ENCODE measurements at places on chromosomes 12 and 14.

- no peak for DNase-seq
These were observed 1121.8 kb upstream of the USP15 start for GRCh38 chr12:61138415-61138759.

DNA sequence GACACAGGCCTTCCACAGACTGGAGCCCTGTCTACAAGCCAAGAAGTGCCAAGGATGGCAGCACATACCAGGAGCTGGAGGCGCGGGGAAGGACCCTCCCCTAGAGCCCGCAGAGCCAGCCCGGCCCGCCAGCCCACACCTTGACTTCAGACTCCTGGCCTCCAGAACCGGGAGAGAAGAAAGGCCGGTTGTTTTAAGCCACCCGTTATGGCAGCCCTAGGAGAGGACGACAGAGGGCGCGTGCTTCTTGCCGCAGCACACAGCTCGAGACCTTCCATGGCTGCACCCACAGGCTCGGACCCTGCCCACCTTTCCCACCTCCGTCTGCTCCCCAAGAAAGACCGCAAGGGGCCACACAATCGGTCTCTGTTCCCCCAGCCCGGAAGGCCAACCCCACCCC is 53.7 kb downstream of the RNF34 start:
- DNase-seq, result no peak

- no peak for DNase-seq
These were observed 87.7 kb downstream of the GPR135 start for GRCh38 chr14:59377491-59377890.

DNA sequence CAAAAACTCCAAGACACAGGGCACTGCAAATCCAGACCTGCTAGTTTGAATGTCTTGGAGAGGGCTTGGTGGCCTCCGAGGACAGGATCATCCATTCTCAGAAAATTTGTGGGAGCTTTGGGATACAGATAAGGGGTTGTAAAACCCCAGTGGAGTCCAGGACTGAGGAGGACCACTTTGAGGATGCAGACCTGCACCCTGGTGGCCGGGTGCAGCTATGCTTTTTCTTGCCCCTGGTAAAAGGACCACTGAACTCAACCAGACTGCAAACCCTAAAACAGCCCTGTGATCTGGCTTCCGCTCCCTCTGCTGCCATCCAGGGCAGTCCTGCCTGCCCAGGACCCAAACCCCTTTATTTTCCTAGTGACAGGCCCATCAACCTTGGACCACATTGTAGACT is 169.5 kb upstream of the DAAM1 start:
- DNase-seq, result no peak

DNA sequence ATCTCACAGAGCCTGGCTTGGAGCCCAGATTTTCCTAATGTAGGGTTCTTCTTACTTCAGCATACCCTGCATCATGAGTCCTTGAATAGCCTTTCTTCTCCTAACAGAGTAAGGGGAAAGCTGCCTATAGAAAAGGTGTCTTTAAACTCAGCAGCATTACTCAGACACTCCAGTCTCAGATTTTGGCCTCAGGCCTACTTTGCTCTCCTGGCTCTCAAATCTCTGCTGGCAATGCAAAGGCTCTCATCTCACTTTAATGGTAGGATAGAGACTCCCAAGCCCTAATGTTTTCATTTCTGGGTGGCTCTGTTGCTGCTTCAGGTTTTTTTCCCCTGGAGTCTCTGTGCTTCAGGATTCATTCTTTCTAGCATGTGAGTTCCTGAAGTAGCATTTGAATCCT is 9.1 kb upstream of the NKX2-8 start:
- DNase-seq, result no peak

DNA sequence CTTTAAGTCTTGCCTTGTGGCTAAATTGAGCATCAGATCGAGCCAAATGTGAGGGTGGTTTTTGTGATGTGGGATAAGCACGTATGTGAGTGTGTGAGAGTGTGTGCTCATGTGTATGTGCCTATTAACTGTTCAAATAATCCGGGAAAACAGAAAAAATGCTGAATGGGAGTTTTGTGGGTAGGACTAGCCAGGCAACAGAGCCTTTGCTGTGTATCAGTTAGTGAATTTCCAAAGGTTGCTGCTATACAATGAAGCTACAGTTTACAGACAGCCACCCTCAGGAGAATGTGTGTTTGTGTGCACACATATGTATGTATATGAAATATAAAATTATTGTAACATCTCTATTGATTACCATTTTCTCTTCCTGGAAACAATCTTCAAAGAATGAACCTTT is 154.0 kb downstream of the SOX5 start:
- no peak for DNase-seq

DNA sequence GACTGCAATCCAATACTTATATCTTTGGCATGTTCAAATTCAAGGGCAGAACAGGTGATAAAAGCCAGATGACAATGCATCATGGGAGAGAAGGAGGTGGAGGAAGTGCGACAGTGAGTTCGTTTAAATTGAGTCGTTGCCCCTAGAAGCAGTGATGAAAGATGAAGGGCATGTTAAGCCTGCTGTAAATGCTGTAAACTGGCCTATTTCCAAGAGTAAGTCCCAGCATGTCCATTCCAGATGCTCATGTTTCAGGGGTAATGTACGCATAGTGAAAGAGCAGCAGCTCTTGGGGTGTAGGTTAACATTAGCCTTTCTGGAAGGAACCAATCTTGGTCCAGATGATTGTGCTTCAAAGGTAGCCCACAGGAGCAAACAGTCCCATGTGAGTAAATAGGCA is 97.1 kb downstream of the C2CD5 start:
- DNase-seq, result no peak

DNA sequence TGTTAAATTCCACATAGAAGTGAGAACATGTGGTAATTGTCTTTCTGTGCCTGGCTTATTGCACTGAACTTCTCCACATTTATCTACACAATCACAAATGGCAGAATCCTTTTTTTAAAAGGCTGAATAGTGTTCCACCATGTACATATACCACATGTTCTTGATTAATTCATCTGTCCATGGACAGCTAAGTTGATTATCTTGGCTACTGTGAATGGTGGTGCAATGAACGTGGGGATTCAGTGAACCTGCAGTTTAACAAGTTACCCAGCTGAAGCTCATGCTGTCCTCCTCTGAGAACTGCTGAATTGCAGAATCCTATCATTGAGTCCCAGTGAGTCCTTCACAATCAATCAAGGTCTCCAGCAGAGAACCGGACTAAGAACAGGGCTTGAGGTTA is 74.9 kb downstream of the TBK1 start:
- no peak for DNase-seq

DNA sequence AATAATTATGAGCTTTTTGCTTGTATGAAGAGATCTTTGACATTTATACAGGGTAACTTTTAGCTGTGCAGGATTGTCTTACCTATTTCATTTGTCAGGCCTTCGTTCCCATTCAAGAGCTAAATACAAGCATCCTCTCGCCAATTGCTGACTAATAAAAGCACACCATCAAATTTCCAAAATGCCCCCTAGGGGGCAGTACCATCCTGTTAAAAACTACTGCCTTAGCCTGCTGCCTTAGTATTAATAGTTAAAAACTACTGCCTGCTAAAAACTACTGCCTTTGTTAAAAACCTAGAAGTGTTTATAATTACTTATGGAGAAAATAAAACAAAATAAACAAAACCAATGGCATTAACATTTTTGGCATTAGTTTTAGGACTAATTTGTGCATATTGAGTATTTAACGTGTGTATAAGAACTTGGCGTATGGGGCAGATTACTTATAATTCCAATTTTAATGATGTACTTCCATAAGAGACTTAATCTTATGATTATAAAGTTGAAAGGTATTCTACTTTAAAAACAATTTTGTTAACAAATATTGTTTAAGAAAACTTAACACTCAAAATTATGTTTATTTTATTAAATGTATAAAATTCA is 3.0 kb upstream of the IFI27L2 start:
- DNase-seq, result peak; percentile 32

DNA sequence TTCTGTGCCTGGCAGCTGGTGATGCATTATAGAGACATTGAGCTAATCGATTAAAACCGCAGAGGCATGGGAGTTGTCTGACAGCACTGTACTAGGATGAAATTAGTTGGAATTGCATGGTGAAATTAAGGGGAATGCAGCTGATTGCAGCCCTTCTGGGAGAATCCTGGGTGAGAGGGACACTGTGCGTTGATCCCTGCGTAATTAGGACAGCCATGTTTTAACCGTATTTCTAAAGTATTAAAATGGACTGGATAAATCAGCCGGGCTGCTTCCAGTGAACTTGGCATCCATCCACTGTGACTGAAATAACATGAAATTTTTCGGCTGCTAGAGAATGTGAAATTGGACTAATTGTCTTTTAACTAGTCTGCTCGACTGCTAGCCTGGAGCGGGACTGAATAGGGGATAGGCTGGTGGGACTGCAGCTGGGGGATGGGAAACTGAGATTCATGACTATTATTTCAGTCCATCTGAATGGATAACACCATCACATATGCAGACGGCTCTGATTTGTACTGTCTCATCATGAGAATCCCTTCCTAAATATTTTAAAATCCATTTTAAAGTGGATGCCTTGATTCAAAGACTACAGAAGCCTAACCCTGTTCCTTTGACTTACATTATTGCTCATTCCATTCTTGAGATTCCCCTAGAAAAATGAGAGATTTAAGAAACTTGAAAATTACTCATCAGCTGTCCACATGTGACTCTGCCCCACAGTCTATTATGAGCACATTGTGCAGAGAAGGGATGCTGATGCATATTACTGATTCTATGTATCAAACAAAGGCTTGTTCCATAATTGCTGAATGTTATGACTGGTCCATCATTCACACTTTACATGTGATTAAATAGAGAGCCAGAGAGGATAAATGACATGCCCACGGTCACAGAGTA is 343.9 kb downstream of the NPAS3 start:
- DNase-seq, result no peak

DNA sequence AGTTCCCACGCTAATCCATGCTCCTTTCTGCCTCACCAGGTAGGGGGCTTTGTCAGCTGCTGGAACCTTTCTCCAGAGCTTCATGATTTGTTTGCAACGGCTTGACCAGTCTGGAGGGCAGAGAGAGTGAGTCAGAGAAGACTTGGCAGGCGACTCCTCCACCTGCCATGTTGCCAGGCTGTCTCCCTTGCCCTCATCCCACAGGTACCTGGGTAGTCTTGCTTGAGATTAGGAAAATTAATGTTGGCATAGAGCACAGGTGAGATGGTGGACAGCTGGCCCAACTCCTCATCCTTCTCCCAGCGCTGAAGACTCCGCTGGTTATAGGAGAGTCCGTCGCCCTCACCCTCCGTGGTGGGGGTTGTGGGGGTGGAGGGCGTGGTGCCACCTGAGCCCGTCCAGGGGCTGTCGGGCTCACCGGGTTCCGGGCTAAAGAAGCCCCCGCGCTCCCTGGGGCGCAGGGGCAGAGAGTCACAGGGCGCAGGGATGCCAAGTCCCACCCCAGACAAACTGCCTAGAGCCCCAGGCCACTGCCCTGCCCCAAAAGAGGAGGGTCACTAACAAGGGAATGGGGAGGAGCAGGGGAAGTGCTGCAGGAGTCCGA is 18.6 kb downstream of the KMT2D start:
- no peak for DNase-seq

DNA sequence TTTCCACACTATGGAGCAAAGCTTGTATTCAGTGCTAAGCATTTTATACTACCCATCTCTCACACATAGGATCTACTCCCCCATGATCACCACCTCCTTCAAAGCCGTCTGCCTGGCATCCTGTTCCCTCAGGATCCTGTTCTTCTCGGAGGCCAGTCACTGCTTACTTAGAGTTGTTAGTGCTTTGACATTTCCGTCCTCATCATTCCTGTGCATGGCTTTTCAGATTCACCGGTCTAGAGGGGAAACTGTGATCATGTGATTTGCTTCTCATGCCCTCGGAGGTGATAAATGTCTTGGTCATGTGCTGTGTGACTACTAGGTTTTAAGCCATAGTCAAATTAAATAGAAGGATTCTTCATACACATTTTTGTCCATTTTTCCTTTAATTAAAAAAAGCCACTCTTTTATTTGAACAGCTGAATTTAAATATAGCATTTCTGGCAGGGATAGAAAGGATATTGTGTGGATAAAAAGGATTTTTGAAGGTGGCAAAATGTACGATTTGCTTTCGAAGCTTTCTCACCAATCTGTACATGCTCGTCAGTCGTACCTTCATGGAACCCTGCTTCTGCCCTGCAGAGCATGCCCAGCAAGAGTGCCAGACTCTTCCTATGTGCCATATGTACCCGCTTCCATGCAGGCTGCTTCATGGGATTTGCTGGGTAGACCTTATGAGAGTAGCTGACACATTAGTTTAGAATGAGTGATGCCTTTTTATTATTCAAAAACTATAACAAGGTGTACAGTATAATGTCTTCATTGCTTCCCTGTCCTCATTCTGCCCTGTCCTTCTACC is 53.3 kb downstream of the BMAL2 start:
- no peak for DNase-seq

Data from posterior cingulate gyrus (tissue), 11 donors.